ENCODE measurements at places on chromosomes 1 and 21.

- peak; percentile 71 for DNase-seq
Measured at GRCh38 chr1:100038660-100039287, 69.0 kb downstream of the SLC35A3 start.

GRCh38 chr1:20216574-20216973, 30.3 kb upstream of the PLA2G2C start:
- DNase-seq = no peak

GRCh38 chr1:161733526-161733925, 12.2 kb downstream of the FCRLB start:
- DNase-seq = no peak

DNA sequence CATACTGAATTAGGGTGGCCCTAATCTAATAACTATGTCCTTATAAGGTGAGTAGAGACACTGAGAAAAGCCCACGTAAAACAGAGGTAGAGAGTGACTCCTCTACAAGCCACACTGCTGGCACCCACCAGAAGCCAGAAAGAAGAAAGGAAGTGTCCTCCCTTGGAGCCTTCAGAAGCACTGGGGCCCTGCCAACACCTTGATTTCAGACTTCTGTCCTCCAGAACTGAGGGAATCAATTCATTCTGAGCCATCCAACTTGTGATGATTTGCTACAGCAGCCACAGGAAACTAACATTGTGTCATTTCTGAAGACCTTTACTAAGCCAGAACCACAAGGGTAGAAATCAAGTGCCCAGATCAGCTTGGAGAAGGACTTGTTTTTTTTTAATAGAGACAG, 15.0 kb downstream of the GNB1 start:
- no peak for DNase-seq

GRCh38 chr1:237041461-237041794, 556 bp upstream of the RYR2 start:
- DNase-seq = no peak

DNA sequence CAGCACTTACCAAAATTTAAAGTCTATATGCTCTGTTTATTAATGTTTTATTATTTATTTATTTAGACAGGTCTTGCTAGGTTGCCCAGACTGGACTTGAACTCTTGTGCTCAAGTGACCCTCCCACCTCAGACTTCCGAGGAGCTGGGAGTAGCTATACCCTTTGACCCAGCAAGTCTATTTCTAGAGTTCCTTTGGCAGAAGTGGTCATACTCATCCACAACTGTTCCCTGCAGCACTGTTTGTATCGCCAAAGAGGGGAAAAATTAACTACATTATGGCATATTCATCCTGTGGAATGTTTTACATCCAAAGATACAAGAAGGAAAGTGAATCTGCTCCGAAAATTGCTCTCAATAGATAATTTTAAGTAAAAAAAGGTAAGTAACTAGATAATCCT, 28.5 kb downstream of the CACNA1S start:
- DNase-seq = no peak

- DNase-seq = peak; percentile 33
Measured at GRCh38 chr1:31182352-31182751, 57.3 kb downstream of the NKAIN1 start.

DNA sequence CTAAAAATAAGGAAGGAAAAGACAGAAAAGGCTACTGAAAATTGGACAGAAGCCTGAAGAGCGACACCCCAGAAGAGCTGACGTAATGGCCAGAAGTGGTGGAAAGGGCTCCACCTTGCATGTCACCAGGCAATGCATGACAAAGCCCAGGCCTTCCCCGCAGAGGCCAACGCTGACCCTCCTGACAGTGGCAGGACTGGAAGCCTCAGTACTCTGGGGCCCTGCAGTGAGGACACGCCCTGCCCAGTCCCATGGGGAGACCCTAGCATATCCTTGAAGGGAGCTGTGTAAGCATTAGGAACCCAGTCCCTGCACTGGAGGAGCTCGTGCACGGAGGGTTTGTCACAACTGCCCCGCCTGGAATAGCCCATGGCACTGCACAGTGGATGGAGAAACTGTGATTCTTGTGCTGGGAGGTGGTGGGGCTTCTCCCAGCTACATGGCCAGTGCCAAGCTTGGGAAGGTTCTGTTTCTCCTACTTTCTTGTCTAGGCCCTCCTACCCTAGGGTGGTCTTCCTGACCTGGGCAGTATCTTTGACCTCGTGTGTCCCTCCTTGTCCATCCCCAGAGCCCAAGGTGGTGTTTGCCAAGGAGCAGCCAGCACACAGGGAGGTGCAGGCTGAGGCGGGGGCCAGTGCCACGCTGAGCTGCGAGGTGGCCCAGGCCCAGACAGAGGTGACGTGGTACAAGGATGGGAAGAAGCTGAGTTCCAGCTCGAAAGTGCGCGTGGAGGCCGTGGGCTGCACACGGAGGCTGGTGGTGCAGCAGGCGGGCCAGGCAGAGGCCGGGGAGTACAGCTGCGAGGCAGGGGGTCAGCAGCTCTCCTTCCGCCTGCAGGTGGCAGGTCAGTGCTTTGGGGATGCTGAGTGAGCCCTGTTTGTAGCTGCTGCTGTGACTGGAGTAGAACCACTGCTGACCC, 60.4 kb downstream of the OBSCN start:
- DNase-seq = no peak

DNA sequence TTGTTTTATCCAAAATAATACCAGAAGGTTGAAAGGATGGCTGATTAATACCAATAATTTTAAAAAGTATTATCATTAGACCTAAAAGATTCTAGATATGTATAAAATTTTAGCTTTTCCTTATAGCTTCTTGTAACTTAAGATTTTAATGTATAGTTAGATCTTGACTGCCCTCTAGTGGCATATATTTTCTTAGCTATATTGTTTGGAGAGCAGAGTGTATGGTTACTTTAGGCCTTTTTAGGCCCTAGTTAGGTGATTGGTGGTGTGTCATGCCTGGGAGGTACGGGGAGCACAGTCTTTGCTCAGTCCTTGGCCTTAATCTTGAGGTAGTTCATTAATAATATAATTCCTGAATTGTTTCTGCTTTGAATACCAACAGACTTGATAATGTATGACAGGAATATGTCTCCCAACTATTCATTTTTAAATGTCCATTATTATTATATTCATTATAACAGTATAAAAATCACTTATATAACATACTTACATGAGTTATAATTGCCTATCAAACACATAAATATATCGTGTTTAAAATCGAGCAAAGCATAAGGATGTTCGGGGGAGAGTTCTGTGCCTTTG, 328.4 kb downstream of the ZP4 start:
- DNase-seq = no peak

GRCh38 chr1:159839116-159839849, 12.6 kb downstream of the SLAMF8 start:
- DNase-seq = no peak

DNA sequence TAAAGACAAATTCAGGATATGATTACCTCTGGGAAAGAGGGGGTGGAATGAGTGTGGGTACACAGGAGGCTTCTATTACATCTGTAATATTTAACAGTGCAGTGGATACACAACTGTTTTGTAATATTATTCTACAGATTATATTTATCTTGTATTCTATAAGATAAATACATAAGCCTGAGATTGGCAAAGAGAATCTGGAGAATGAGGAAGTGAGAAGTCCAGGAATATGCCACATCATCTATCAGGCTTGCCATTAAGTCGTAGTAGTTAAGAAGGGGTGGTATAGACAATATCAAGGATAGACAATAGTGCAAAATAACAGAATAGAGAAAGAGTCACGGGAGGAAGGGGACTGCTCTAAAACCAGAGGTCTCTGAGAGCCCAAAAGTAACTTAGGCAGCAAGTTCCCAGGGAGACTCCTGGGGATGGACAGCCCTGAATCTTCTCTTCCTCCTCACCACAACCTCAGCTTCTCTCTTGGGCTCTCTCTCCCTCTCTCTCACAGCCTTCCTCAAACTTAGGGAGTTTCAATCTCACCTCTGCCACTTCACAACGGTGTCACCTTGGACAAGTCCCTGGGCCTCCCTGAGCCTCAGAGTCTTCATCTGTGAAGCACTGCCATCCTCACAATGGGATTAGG, 14.0 kb upstream of the PTAFR start:
- no peak for DNase-seq

- DNase-seq = no peak
Measured at GRCh38 chr1:8218351-8219092, 99.4 kb upstream of the SLC45A1 start.

DNA sequence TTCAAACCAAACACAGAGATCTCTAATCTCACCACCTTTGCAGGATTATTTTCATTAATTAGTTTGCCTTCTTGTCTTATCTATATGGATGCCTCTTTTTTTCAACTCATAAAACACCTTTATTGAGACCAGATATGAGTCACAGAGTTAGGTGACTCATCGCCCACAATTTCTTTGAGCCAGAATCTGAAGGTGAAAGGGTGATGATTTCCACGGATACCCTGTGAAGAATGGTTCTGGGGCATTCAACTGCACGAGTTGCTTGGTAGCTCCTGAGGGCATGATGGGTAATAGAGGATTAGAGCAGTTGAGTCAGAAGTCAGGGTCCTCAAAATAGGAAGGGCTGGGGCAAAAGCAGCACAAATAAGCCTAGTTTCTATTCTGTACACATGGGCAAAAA, 128.2 kb downstream of the TBX19 start:
- DNase-seq = peak; percentile 60

- DNase-seq = no peak
Measured at GRCh38 chr1:89759036-89759435, 61.8 kb upstream of the LRRC8D start.

- no peak for DNase-seq
Measured at GRCh38 chr1:88595355-88596002, 88.6 kb upstream of the PKN2 start.

DNA sequence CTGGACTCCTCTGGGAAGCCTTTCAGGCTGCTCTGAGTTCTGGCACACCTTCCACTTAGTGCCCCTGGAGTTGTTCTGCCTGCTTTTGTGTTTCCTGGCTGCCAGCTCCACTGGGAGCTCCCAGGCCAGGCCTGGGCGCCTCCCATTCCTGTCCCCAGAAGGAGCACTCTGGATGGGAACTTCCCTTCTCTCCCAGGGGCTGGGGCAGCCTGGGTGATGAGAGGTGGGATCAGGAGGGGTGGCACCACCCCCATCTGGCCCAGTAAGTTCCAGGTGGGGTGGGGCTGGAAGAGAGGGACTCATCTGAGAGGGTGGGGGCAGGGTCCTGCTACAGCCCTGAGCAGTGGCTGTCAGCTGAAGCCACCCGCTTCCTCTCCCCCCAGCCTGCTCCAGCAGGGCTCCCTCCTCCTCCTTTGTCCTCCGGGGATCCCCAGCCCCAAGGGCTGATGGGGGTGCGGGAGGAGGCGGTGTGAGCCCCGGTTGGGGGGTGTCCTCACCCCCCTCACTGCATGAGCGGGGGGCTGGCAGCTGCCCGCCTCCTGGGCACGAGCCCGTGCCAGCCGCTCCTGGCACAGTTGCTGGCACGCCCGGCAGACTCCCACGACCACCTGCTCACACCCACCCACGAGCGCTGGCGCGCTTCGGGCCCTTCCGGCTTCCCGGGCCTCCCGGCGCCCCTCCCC, 4.7 kb downstream of the FOXO6 start:
- DNase-seq = no peak

DNA sequence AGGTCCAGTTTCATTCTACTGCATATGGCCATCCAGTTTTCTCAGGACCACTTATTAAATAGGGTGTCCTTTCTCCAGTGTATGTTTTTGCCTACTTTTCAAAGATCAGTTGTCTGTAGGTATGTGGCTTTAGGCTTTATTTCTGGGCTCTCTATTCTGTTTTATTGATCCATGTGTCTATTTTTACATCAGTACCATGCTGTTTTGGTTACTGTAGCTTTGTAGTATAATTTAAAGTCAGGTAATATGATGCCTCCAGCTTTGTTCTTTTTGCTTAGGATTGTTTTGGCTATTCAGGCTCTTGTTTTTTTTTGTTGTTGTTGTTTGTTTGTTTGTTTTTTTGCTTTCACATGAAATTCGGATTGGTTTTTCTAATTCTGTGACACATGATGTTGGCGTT, 124.4 kb upstream of the SLC35F3 start:
- no peak for DNase-seq

DNA sequence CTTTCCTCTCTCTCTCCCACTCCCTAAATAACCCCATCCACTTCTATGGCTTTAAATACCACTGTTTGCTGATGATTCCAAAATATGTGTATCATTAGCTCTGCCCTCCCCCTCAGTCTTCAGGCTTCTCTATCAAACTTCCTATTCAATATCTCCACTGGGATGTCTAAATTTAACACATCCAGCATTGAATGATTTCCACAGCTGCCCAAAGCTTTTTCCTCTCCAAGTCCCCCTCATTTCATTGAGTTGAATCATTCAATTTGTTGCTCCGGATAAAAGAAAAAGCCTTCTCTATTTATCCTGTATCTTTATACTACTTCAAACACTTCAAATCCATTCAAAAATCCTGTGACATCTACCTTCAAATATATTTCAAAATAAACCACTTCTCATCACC, 225.0 kb downstream of the SEC16B start:
- no peak for DNase-seq

- DNase-seq = no peak
Measured at GRCh38 chr21:43936247-43936967, 71.4 kb downstream of the AGPAT3 start.

DNA sequence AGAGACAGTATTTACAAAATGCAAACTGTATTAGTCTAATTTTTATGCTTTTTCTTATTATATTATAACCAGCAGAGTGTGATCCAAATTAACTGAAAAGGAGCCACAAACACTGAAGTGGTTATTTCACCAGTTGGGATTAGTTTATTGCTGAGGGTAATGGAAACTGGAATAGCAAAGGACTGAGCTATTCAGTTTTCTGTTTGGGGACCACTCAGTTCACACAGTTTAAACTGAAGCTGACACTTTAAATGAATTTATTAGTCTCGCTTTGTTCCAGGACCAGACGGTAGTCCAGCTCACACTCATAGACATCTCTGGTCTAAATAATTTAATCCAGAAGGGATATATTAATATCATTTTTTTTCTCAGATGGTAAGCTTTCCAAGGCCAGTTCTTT, 410.7 kb downstream of the LTN1 start:
- DNase-seq = no peak

DNA sequence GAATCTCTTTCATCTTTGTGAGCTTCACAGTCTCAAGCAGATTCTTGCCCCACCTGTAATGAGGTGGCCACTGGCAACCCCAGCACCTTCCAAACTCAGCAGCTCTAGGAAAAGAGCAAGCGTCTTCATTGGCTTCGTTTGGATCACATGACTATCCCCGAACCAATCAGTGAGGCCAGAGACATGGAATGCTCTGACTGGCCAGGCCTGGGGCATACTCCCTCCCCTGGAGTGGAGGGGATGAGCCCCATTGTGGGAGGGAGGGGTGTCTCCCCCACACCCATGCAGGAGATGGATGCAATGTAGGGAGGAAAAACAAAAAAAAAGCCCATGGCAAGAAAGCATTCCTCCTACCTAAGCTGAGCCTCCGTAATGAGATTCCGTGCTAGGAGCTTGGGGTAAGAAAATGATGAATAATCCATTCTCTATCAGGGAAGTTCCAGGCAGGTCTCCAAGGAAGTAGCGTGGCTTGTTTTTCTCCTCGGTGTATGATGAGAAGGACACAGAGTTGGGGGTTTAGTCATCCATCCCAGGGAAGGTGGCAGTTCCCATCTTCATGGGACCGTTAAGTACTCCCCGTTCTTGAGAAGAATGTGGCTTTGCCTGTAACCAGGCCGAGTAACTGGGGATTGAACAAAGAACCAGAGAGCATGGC, 32.7 kb downstream of the FHAD1 start:
- DNase-seq = no peak

- DNase-seq = peak; percentile 28
Measured at GRCh38 chr1:225652729-225653462, at the start of gene ENAH. TSS of gene ENAH (minus strand) at chr1:225653123. CDS start at chr1:225652690, 433 bp downstream.

- DNase-seq = no peak
Measured at GRCh38 chr1:174157157-174157806, 2.0 kb upstream of the RABGAP1L start.

GRCh38 chr1:240109920-240110636, 18.4 kb downstream of the FMN2 start:
- DNase-seq = no peak

GRCh38 chr1:18705811-18706210, 75.2 kb downstream of the PAX7 start:
- DNase-seq = no peak

Data from activated T-cell treated with anti-CD3 and anti-CD28 coated beads, Interleukin-2, amount 50 U/mL, for 4 hours (primary cell).